ENCODE measurements at places on chromosomes 6 and 20.

- DNase-seq = peak; percentile 39
These were observed 30.6 kb downstream of the COL11A2 start for GRCh38 chr6:33161354-33162331.

DNA sequence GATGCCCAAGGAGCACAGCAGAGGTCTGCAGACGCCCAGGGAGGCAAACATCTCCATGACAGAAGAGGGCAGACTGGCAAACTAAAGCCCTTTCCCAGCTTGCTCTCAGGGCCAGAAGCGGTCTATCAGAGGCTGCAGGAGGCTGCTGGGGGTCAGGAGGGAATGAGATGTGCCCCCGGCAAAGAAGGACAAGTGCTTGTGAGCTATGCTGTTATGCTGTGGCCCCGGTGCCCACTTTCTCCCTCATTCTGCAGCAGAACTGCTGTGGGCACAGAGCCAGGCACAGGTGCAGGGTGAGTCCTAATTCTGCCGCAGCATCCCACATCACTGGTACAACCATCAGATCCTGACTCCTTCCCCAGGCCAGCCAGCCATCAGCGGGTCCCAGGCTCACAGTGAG lies 46.4 kb downstream of the LRFN2 start:
- no peak for DNase-seq

DNA sequence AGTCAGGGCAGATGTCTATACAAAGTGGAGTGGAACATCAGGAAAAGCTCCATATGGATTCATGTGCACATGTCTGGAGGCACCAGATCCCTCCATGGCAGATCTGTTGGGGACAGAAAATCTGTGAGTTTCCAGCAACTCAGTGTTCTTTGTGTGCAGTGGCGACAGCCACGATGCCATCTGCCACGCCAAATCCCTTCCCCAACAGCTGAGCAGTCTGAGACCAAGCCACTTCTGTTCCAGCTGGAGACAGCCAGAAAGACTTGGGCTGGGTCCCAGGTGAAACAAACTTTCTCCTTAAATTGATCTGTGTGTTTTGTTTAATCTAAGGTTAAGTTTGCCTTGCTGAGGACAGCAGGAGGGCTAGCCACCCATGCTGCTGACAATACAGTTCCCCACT lies 22.9 kb downstream of the FKBP1A start:
- DNase-seq = no peak

GRCh38 chr20:20829681-20830080 lies 117.2 kb upstream of the RALGAPA2 start:
- DNase-seq = no peak

- DNase-seq = no peak
These were observed 13.5 kb downstream of the IL22RA2 start for GRCh38 chr6:137159912-137160311.

DNA sequence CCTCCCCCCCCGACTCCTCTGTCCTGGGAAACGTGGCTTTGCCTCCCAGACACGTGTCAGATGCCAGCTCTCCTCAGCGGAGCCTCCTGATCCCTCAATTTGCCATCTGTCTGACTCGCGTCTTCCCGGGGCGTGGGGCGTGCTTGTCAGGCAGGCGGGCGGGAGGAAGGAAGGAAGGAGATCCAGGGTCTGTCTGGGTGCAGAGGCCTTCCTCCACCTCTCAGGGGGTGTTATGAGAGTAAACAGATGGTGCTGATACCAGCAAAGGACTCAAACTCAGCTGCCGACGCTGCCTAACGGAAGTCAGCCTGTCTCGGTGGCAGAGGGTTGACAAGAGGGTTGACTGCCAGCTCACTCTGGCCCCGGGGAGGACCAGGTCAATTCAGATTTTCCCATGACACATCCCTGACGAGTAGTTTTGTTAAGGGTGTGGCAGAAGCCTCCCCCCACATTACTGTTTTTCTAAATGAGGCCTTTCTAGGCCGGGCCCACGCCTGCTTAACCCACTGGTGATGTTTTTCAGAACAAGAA lies 17.0 kb downstream of the UQCC2 start:
- peak; percentile 60 for DNase-seq

GRCh38 chr20:48202334-48203113 lies 417.2 kb upstream of the SULF2 start:
- no peak for DNase-seq

- no peak for DNase-seq
These were observed 200.3 kb upstream of the PTCHD4 start for GRCh38 chr6:48311301-48311700.

DNA sequence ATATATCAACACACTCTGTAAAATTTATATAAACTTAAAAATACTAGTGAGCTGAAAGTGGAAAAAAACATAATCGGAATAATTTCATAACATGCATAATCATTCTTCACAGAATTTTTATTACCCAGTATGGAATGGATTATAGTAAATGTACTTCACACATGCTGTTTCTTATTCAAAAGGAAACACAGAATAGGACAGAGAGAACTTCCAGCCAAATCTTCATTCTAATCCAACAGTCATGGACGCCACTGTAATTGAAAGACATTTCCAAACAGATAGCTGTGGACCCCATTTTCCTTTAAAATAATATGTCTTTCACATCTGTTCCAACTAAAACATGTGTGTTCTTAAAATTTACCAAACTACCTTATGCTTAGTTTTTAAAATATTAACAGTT lies 126.6 kb upstream of the RUNX2 start:
- DNase-seq = no peak

GRCh38 chr6:49898904-49899566 lies 32.7 kb upstream of the CRISP1 start:
- no peak for DNase-seq

DNA sequence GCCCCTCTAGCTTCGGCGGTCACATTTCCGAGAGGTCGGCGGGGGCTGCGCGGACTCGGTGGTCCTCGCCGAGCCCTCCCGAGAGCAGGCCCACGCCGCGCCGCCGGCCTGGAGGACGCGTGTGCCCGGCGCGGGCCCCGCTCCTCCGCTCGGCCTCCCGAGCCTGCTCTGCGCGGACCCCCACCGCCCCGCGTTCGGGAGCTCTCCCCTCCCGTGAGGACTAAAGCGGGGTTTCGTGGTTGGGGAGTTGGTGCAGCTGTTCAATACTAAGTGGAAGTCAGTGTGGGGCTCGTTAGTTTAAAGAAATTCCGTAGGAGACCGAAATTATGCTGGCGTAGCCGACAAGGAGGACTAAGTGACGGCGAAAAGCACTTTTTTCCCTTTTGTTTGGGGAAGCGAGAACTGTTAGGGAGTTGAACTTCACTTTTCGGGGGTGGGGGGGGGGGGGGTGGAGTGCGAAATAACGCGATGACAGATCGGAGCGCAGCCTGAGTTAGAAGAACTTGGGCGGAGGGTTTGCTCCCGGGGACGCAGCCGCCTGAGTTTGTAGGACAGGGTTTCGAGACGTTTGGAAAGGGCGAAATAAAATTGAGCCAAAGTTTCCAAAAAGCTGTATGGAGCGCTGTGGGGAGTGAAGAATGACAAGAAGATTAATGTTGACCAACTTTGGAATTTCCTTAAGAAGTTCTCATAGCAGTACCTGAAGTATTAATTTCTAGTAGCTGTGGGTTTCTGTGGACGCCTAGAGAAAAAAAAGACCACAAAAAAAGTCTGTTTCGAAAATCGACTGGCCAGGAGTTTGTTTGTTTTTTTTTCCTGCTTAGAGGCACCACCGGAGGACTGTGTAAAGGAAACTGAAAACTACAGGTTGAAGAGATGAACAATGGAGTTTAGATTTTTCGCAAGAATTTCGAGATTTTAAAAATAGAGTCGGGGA lies 1.4 kb downstream of the QKI start:
- DNase-seq = peak; percentile 14

GRCh38 chr6:11805259-11806053 lies 26.9 kb upstream of the ADTRP start:
- no peak for DNase-seq

DNA sequence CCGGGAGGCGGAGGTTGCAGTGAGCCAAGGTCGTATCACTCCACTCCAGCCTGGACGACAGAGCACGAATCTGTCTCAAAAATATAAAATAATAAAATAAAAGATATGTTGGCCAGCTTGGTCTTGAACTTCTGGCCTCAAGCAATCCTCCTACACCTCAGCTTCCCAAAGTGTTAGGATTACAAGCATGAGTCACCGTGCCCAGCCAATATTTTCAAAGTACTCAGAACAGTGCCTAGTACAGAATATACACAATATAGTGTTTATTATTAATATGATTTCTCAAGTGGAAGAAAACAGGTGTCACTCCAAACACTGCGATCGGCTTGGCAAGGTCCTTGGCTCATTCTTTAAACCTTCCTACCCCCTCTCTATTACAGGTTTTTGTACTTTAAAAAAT lies 3.1 kb downstream of the FAM210B start:
- no peak for DNase-seq

- peak; percentile 41 for DNase-seq
These were observed 112.6 kb downstream of the TMEM170B start for GRCh38 chr6:11650025-11650696.

DNA sequence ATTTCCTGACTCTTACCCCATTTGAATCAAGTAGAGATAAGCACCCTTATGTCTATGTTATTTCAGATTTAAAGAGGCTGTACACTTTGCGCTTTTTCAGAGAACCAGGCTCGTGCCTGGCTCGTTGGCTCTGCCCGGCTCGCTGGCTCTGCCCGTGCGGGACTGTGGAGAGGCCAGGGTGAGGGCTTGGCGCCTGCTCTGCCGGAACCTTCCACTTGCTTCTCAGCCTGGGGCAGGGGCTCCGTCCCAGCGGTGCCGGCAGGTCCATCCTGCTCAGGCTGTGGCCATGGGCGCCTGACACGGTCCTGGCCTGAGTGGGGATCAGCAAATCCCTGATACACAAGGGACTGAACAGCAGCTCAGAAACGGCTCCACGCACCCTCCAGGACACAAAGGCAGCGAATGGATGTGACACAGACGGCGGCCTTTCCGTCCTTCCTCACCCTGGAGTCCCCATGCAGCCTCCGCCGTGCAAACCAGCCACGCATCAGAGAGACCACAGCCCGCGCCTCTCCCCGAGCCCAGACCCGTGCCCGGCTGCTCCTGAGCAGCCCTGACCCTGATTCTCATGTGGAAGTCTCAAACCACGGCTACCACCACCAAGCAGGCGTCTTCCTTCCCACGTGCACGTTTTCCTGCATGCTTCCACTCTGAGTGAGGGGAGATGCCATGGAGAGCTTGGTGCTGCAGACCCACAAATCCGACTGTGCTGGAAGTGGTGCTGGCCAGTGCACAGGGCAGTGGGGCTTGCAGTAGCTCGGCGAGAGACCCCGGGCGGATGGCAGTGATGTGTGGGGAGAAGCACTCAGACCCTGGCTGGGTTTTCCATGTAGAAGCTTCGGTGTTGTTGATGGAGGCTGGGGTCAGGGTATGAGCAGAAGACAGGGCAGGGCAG lies 233.9 kb downstream of the ERMARD start:
- no peak for DNase-seq

DNA sequence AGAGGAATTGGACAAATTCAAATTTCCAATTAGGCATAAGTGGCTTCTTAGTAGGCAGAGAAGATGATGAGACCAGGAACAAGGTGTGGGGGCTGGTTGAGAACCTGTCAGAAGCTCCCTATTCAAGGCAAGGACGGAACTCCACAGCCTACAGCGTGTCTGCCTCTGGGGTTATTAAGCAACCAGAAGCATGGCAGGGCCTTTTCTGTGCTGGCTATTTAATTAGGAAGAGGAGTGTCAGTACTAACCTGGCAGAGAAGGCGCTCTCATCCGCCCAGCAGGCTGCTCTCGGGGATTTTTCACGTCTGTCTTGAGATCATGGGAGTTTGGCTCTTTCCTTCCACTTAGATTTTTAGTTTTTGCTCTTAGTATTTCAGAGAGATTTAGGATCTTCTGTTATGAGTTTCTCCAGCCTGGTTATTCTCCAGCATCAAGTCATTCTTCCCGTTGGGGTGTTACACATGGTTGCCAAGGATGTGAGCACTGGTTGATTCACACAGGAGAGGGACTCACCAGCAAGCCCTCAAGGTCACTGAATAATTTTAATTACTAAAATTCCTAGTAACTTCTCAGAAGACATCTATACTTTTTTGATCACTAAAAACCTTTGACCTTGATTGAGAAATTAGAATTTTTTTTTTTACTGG lies 23.9 kb downstream of the ADTRP start:
- no peak for DNase-seq

GRCh38 chr6:32937230-32937633 lies 3.6 kb downstream of the HLA-DMB start:
- no peak for DNase-seq

DNA sequence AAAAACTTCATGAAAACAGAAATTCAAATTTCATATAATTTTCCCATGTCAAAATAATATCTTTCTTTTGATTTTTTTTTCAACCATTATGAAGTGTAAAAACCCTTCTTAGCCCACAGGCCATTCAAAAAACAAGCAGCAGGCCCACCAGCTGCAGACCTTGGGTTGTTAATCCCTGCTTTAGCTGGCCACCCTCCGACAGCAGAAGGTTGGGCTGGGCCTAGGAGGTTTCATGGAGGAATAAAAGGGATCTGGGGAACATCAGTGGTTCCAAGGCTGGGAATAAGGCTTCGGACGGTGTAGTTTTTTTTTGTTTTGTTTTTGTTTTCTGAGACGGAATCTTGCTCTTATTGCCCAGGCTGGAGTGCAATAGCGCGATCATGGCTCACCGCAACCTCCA lies 3.6 kb upstream of the HSP90AB1 start:
- DNase-seq = no peak

DNA sequence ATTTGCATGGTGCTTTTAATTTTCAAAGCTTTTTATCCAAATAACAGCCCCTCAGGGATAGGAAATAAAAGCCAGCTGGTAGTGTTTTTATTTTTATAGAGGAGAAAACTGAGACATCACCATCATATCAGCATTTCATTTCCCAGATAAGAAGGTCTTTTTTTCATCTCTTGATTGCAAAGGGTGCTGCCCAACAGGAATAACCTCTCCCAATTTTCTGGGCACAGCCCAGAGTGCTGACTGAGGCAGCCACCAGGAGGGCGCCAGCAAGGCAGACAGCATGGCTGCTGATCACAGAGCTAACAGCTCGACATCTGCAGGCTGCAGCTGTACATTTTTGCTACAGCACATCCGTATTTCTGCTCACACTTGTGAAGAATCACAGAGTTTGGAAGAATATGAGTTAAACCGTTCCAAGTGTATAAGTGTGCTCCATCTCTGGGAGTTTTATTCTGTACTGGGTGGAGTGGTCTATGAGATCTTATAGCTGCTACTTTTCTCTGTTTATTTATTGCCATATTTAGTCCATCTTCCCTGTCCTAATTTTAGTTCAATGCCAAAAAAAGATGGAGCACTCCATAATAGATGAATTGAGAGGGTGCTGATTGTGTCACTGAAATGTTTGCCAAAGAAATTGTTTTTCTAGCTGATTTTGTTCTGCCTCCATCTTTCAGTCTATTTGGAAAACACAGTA lies 85.5 kb upstream of the C20orf144 start:
- DNase-seq = no peak

DNA sequence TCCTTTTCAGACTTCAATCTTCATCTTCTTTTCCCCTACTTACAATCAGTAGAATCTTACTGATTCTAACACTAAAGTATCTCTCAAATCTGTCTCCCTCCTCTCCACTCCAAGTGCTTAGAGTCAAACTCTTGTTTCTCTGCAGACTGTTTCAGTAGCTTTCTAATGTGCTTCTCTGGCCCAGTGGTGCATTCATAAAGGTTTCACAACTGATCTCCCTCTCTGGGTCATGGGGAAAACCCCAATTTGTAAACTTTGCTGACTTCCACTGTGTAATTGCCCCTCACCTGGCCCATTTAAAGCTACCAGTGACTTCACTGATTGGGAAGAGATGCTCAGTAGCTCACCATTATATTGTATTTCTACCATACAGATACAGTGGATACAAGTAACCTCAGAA lies 183.6 kb downstream of the FAXC start:
- no peak for DNase-seq

- no peak for DNase-seq
These were observed 148.5 kb downstream of the LY86 start for GRCh38 chr6:6736791-6737654.

GRCh38 chr6:118367314-118367713 lies 180.8 kb upstream of the PLN start:
- DNase-seq = no peak
